Breast epithelium (tissue), 4 donors: ENCODE measurements at places on chromosomes 7 and 10.

GRCh38 chr7:77975672-77976480 lies 177.3 kb downstream of the PHTF2 start:
- no peak overlapping the region for H3K27ac ChIP-seq
- no peaks in the 10 kb centered on the region for H3K27me3 ChIP-seq
- no peak for DNase-seq
- H3K4me1 ChIP-seq, result no peaks in the 10 kb centered on the region

- no peak for DNase-seq
- H3K36me3 ChIP-seq, result no peaks in the 10 kb centered on the region
- no peaks in the 10 kb centered on the region for H3K4me1 ChIP-seq
- no peak overlapping the region for H3K27ac ChIP-seq
Observed at GRCh38 chr10:89346405-89347254, 18.8 kb downstream of the IFIT3 start.

- no peaks in the 10 kb centered on the region for H3K36me3 ChIP-seq
- H3K4me1 ChIP-seq, result no peaks in the 10 kb centered on the region
- no peaks in the 10 kb centered on the region for H3K27me3 ChIP-seq
- H3K4me3 ChIP-seq, result no peak overlapping the region
Observed at GRCh38 chr7:156684251-156684650, 43.7 kb downstream of the RNF32 start.

- H3K27ac ChIP-seq, result peak overlapping the region; percentile 96
- peak overlapping the region; percentile 87 for H3K4me3 ChIP-seq
- peak; percentile 73 for DNase-seq
Observed at GRCh38 chr7:4973728-4974198, 14.8 kb upstream of the MMD2 start.

- H3K4me1 ChIP-seq, result no peaks in the 10 kb centered on the region
- no peak overlapping the region for H3K27ac ChIP-seq
- no peak overlapping the region for H3K4me3 ChIP-seq
Observed at GRCh38 chr7:135712796-135713195, 15.2 kb downstream of the SLC13A4 start.

- DNase-seq, result no peak
- no peak overlapping the region for H3K4me3 ChIP-seq
- H3K36me3 ChIP-seq, result no peaks in the 10 kb centered on the region
- peaks cover 4% of the 10 kb centered on the region for H3K27me3 ChIP-seq
- no peak overlapping the region for H3K27ac ChIP-seq
Observed at GRCh38 chr7:39365751-39366295, 200.4 kb upstream of the YAE1 start.

GRCh38 chr10:120827251-120827875 lies 23.8 kb upstream of the WDR11 start:
- no peak overlapping the region for H3K4me3 ChIP-seq
- H3K27ac ChIP-seq, result no peak overlapping the region
- H3K4me1 ChIP-seq, result no peaks in the 10 kb centered on the region
- no peaks in the 10 kb centered on the region for H3K27me3 ChIP-seq

- H3K36me3 ChIP-seq, result no peaks in the 10 kb centered on the region
- no peak overlapping the region for H3K27ac ChIP-seq
- H3K27me3 ChIP-seq, result peaks cover 10% of the 10 kb centered on the region
- no peaks in the 10 kb centered on the region for H3K4me1 ChIP-seq
- DNase-seq, result no peak
Observed at GRCh38 chr7:155227788-155228458, 69.8 kb upstream of the INSIG1 start.

DNA sequence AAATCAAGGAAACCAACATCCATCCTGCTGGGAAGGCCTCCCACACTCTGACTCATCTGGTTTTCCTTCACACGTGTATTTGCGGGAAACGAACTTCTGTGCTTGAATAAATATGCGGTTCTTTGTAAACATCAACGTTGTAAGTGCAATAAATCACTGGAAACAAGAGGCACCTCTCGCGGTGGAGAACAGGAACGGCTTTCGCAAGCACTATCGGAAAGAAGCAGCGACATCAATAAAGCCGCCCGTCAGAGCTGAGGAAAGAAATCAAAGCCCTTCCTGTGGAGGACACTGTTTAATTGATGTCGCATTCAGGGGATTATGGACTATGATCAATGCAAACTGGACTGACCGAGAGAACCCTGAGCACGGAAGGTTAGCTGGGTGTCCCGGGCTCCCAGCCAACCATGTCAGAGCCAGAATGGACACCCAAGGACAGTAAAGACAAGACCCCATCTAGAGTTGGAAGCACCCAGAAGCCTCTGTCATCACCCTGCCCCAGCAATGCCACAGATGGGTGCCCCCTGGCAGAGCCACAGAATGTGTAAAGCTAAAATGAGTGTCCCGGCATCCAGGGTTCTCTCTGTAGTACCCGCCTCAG lies 37.6 kb downstream of the OAT start:
- H3K27ac ChIP-seq, result no peak overlapping the region
- no peak overlapping the region for H3K4me3 ChIP-seq
- no peaks in the 10 kb centered on the region for H3K4me1 ChIP-seq
- no peaks in the 10 kb centered on the region for H3K27me3 ChIP-seq

DNA sequence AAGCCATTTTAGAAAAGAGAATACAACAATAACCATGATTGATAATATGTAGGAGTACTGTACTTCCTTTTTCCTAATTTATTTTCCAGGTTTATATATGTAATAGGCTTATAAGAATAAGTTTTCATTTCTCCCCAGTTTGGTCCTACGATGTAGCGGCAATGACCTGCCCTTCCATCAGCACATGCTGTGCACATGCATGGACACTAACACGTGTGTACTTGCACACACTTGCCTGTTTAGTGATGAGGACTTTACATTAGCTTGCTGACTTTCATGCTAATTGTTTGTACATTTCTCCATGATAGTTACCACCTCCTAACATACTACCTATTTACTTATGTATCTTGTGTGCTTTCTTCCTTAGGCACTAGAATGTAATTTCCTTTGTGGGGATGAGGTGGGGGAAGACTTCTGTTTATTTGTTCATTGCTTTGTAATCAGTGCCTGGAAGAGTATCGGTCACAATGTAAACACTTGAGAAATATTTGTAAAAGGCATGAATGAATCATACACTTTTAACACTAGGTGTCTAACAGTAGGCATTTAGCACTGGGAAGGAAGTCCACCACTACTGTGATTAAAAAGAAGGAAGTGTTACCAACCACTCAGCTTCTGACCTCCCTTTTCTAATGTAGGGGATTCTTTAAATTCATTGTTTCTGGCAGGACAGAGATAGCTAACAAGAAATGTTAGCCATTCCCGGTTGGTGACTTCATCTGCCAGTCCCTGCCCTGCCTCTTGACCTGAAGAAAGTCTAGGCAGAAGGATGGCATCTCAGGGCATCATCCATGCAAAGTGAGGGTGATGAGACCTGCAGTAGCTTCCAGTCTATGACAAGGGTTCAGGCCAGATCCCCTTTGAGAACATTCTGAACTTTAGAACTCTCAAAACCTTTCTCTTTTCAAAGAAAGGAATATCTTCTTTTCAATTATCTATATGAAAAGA lies 120.2 kb upstream of the RAB18 start:
- H3K36me3 ChIP-seq, result no peaks in the 10 kb centered on the region
- H3K27me3 ChIP-seq, result no peaks in the 10 kb centered on the region
- no peaks in the 10 kb centered on the region for H3K4me1 ChIP-seq
- DNase-seq, result no peak
- H3K27ac ChIP-seq, result no peak overlapping the region
- H3K4me3 ChIP-seq, result no peak overlapping the region

DNA sequence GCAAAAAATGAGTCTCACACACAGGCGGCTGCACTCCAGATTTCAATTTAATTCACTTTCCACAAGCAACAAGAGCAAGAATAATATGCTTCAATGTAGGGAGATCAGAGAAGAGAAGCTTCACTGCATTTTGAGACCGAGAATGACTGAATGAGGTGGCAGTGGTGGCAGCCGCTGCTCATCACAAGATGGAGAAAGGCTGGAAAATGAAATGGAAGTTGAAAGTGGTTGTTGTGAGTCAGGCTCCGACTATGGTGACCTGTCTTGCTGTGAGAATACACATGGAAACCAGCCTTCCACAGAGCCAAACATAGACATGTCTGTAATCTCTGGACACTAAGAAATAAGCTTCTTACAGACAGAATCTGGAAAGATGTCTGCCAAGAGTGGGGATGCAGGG lies 499.6 kb upstream of the LRRN3 start:
- no peaks in the 10 kb centered on the region for H3K4me1 ChIP-seq
- no peak for DNase-seq
- H3K27ac ChIP-seq, result no peak overlapping the region

DNA sequence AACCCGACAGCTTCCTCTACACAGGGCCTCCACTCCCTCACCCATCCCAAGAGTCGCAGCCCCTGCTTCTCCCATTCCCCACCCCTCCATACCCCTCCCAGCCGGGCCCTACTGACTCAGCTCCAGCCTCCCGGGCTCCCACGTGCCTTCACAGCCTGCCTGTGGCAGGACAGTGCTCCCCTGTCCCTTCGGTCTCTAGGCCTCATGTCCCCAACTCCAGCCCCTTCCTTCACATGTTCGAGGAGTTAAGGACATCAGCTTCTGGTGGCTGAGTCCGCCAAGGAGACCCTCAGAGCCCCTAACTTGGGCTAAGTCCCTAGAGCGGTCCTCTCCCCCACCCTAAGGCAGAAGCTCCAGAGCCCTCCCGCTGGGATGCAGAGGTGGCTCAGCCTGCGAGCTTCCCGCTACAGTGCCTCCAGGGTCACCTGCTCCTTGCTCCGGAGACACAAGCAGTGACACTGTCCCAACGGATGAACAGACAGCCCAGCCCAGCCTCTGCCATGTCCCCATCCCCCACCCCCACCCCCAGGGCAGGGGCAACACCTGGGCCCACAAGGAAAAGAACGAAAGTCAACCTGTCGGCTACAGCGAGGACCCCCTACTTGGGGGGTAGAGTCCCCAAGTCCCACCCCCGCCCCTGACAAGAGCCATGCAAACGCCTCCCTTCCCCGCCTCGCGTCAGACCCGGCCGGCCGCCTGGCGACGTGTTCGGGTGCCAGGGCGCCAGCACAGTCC lies 716 bp downstream of the SMARCD3 start:
- peak overlapping the region; percentile 58 for H3K4me3 ChIP-seq
- H3K27ac ChIP-seq, result peak overlapping the region; percentile 94
- H3K4me1 ChIP-seq, result peaks cover 21% of the 10 kb centered on the region
- no peaks in the 10 kb centered on the region for H3K27me3 ChIP-seq
- no peak for DNase-seq

DNA sequence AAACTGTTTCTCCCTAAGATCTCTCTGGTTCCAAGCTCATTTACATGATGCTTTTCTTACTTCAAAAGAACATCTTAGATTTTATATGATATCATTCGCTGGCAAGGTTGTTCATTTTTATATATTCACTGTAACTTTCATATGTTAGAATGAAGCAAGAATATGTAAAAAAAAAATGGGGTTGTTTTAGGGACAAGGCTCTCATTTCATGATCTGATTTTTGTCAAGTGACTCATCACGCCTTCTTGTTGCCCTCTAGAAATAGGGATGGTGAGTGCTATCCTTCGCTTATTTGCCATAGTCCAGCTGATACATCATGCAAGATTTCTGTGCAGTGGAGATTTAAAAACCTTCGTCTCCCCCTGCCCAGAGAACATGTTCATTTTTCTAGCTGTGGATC lies 14.0 kb upstream of the CELF2 start:
- H3K27me3 ChIP-seq, result no peaks in the 10 kb centered on the region
- H3K4me1 ChIP-seq, result no peaks in the 10 kb centered on the region
- no peaks in the 10 kb centered on the region for H3K36me3 ChIP-seq
- no peak overlapping the region for H3K27ac ChIP-seq
- DNase-seq, result no peak

DNA sequence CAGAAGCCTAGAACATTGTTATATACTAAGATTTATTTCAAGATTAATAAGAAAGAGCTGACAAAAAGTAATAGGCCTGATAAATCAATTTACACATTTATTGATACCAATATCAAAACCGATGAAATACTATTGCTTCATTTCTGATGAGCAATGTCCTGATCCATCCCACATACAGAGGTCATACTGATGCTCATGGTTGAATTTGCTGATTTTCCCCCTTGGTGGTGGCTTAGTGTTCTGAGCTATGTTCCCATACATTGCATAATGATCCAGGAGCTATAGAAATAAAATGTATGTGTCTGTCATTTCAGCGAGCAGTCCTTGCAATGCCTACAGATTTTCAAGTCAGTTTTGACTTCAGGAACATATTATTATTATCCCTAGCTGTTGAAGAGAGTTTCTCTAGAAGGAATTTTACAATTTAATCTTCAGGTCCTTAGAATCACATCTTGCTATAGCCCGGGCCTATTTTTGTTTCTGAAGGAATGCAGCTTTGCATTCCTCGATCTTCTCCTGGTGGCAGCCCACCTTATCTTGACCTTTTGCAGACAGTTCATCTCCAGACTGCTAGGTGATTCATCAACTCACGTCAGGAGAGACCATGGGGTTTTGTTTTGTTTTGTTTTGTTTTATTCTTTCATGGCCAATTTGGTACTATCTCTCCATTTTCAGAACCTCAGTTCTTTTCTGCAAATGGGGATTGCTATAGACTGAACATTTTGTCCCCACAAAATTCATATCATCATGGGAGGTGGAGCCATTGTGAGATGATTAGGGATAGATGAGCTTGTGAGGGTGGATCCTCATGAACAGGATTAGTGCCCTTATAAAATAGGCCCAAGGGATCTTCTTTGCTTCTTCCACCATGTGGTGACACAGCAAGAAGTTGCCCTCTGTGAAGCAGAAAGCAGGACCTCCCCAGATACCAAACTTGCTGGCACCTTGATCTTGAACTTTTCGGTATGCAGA lies 465.6 kb upstream of the IGFBP3 start:
- no peak overlapping the region for H3K4me3 ChIP-seq
- no peaks in the 10 kb centered on the region for H3K4me1 ChIP-seq
- H3K36me3 ChIP-seq, result no peaks in the 10 kb centered on the region
- no peak for DNase-seq

DNA sequence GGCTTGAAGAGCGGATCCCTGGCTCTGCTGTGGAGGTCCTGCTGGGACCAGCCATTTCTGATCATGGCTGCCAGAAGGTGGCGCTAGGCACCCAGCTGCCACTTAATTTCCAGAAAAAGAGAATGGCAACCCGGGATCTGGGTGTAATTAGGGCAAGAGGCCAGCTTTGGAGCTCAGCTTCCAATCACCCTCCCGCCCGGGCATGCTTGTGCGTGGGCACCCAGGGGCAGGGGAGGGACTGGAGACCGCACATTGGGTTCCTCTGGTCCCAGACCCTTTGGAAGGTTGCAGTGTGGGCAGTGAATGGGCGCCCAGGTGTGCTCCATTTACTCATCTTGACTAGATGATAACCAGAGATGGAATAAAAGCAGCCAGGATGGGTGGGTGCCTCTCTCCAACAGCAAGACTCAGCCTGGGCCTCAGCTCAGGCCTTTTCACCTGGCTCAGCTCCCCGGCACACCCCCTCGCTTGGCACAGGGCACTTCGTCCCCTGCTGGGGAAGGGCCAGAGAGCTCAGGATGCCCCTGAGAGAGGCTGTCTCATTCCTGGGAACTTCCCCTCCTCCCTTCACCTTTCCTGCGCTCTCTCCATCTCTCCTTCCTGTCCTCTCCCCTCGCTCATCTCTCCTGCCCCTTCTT lies 14.7 kb downstream of the FAM241B start:
- H3K27ac ChIP-seq, result no peak overlapping the region
- H3K4me1 ChIP-seq, result no peaks in the 10 kb centered on the region
- H3K36me3 ChIP-seq, result no peaks in the 10 kb centered on the region
- peak; percentile 37 for DNase-seq
